ENCODE measurements at places on chromosomes 7 and 10.

- DNase-seq = no peak
Measured at GRCh38 chr7:131586759-131587158, 30.3 kb upstream of the PODXL start.

DNA sequence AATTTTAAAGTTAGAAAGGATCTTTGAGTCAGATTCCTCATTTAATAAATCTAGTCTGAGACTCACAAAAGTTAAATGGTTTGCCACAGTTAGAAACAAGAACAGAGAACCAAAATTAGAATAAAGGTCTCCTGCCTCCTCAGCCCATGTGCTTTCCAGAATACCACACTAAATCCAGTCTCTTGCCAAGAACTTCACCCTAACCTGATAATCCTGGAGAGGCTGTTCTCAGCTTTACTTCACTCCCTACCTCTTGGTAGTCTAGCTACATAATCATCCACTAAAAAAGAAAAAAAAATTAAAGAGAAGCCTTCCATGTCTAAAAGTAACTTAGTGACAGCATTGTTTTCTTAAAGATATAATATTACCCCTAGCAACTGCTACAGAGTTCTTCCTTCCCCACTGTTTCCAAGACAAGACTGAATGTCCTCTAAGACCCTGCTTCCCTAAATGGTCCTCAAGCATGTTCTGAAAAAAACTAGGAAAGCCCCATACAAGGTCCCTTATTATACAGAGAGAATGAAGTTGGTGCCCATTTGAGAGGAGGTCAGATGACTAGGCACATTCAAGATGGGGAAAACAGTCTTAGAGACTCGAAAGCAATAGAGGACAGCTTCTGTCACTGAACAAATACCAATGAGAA, 56.8 kb downstream of the ZNF438 start:
- no peak for DNase-seq

DNA sequence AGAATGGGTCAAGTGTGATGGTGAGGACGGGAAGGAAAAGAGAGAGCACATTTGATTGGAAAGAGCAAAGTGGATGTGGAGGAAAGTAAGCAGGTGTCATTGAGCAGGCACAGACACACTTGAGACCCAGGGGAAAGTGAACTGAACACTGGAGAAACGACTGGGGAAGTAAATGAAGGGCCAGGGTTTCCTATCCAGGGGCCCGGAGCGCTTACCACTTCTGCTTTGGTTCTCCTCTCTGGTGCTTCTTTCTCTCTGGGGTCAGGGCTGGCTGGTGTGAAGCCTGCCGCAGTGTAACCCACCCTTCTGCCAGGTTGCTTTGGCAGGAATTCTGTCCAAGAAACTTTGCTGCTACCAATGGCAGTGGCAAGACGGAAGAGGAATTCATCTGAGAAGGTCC, 219.3 kb downstream of the SKAP2 start:
- no peak for DNase-seq

DNA sequence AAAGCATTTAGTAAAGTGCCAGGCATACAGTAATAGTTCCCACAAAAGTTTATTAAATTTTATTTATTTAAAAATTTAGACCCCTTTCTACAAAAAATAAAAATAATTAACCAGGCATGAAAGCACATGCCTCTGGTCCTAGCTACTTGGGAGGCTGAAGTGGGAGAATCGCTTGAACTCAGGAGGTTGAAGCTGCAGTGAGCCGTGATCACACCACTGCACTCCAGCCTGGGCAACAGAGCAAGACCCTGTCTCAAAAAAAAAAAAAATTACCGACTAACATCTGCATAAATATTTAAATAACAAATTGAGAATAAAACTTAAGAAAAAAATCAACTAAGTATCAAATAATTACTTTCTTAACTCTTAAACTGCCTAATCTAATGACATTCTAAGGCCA, 64.3 kb upstream of the TRIM24 start:
- DNase-seq = no peak

- no peak for DNase-seq
Measured at GRCh38 chr7:94173436-94173835, 169.3 kb upstream of the BET1 start.

DNA sequence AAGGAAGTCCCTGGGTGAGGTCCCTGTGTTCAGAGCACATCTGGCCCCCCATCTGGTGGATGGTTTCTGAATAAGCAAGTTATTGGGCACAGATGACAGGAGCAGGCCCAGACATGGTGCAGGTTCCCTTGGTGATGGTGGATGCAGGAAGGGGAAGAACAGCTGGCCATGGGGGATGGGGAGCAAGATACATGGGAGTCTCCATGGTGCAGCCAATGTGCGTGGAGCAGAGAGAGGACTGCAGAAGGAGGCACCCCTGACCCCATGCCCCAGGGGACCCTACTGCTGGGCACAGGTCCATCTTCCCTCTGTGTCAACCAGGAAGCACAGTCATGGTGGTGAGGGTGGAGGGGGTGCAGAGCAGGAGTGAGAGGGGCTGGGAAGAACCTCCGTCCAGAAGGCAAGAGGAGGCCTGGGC, 43.8 kb upstream of the RABGEF1 start:
- DNase-seq = no peak

- no peak for DNase-seq
Measured at GRCh38 chr7:3007696-3008095, 36.0 kb downstream of the CARD11 start.

Data from SJSA1 (cell line).